SK-N-MC (cell line): ENCODE measurements at places on chromosomes 6 and 20.

DNA sequence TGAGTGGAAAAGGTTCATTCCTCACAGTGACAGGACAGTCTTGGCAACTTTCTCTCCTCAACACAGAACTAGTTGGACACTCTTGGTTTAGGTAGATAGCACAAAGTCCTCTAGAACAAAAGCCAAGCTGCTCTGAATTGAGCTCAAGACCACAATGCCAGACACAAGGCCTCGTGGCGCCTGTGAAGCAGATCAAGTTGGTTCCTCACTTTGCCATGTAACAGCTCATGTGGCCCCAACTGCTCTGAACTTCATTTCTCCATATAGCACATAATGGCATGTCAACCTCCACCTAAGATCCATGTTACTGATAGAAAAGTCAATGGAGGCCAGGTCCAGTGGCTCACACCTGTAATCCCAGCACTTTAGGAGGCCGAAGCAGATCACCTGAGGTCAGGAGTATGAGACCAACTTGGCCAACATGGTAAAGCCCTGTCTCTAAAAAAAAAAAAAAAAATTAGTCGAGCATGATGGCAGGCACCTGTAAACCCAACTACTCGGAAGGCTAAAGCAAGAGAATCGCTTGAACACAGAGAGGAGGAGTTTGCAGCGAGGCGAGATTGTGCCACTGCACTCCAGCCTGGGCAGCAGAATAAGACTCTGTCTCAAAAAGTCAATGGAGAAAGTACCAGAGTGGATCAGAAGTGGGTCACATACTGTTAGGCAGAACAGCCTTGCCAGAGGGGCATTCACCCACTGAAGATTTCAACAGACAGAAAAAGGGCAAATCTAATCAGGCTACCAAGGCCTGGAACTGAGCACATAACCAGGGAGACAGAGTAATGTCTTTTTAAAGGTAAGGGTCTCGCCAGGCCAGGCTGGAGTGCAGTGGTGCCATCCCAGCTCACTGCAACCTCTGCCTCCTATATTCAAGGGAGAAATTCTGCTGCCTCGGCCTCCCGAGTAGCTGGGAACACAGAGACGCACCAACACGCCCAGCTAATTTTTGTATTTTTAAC lies 21.2 kb downstream of the ROMO1 start:
- no peak for DNase-seq

DNA sequence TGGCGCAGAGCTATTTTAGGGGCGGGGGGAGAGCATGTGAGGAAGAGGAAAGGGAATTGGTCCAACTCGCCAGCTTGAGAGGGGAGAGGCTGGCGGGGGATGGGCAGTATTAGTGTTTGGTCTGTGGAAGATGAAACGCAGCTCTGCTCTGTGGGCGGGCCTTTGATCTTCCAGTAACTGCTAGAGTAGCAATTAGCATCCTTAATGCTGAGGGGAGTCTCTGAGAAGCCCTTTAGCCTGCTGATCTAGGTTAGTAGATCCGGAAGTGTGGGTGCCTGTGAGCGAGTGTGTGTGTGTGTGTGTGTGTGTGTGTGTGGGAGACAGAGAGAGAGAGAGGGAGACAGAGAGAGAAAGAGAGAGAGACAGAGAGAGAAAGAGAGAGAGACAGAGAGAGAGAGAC lies 117.2 kb upstream of the BACH2 start:
- DNase-seq = no peak

DNA sequence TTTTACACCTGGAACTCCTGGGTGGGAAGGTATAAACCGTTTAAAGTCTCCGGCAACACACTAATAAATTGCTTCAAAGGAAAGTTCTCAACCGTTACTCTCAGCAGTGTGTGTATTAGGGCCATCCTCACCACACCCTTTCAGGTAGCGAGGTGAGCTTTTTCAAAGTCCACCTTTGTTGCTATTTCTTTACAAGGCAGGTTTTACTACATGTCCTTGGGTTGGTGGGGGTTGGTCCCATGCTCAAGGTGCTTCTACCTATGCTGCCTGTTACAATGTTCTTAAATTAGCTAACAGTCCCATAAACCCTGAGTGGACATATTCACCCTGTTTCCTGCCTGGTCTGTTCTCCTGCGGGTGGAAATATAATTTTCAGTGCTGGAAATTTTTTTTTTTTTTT lies 13.2 kb upstream of the OSER1 start:
- DNase-seq = no peak

GRCh38 chr6:95227351-95227750 lies 350.0 kb upstream of the MANEA start:
- no peak for DNase-seq

- no peak for DNase-seq
Observed at GRCh38 chr20:52896348-52896747, 75.8 kb upstream of the TSHZ2 start.

- no peak for DNase-seq
Observed at GRCh38 chr6:3290149-3290930, 31.6 kb downstream of the PSMG4 start.

GRCh38 chr6:136338486-136338885 lies 48.8 kb upstream of the BCLAF1 start:
- DNase-seq = no peak

DNA sequence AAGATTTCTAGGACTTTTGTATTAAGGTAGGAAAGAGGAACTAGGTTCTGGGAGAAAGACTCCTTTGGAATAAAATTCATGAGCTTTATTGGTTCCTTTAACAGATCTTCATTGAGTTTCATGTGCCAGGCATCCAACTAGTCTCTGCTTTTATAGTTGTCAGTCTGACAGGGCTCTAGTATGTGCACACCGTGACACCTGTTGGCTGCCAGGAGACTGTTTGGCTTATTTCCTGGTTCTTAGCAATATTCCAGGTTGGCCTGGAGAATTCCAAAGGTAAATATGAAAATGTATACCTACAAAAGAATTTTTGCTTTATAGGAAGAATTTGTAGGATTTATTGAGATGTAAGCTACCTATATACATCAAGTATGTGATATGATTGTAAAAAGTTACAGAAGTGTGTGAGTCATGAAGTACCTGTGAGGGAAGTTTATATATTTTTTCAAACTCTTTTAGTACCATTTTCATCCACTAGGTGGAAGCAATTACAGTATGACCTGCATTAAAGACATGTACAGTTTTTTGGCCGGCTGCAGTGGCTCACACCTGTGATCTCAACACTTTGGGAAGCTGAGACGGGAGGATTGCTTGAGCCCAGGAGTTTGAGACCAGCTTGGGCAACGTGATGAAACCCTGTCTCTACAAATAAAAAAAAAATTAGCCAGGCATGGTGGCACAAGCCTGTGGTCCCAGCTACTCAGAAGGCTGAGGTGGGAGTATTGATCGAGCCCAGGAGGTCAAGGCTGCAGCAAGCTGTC lies 35.2 kb downstream of the NDUFAF5 start:
- DNase-seq = peak; percentile 22

DNA sequence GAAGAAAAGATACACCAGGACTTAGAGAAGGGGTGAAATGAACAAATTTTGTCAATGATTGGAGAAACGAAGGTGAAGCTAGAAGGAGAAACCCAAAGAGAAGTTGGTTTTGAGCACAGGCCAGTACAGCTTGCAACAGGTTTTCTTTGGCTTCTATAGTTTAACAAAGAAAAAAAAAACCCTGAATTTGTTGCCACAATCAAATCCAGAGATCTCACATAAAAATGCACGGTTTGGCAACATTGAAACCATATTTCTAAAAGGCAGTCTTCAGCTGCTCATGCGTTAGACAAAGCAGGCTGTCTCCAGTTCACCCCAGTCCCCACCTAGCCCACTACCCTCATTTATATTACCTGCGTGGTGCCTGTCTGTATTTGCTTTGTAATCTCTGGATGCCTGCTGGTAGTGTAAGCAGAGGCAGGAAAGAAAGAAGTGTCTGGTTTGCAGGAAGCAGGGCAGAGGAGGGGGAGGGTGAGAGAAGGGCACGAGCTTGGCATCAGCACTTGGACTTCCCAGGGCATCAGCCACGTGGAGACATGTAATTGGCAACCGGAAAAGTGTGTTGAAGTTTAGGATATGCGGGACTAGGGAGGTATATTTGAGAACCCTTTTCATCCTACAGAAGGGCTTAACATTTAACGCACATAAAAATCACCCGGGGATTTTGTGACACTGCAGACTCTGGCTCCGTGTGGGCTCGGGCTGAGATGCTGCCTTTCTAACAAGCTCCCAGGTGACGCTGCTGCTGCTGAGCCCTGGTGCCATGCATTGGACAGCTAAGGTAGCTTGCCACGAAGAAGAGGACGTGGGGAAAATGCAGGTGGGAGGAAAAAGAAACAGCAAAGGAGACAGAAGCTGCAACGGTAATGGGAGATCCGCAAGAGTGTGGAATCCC lies 14.4 kb downstream of the PFDN4 start:
- DNase-seq = no peak

GRCh38 chr6:118872726-118873125 lies 21.2 kb upstream of the ASF1A start:
- DNase-seq = no peak

DNA sequence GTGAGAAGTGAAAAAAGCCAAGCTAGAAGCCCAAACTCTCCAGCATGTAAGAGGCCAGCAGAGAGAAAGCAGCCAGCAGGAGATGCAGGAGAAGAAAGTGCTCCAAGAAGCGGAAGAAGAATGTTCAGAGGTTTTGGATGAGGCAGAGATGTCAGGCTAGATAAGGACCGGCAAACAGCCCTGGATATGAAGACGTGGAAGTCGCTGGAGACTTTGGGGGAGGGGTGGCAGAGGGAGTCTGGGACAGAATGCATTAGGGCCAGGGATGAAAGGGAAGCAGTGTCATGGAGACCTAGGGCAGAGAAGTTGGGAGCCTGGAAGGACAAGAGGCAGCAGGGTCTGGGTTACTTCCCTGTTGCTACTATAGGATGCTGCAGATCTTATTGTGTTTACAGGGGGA lies 5.3 kb upstream of the SCUBE3 start:
- no peak for DNase-seq

- DNase-seq = no peak
Observed at GRCh38 chr6:116363759-116364158, 7.0 kb upstream of the DSE start.

- DNase-seq = no peak
Observed at GRCh38 chr20:63167918-63168520, 47.9 kb downstream of the YTHDF1 start.

GRCh38 chr6:4806337-4806725 lies 30.1 kb downstream of the CDYL start:
- DNase-seq = no peak

DNA sequence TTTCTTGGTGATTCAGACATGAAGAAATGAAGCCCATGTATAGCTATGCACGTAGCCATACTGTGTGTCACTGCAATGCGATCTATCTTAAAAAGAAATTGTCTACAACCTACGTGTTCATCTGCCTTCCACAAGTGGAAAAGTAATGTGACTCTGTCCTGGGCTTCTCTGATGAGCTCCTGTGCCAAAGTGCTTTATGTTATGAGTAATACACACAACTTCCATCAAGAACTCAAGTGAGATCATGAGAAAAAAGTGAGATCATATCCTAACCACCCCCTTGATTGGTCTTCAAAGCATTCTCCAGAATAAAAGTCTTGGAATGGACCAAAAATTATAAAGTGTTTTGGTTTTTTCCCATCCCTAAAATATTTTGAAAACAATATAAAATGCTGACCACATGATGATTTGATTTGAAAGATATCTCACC lies 114.3 kb downstream of the DST start:
- no peak for DNase-seq

DNA sequence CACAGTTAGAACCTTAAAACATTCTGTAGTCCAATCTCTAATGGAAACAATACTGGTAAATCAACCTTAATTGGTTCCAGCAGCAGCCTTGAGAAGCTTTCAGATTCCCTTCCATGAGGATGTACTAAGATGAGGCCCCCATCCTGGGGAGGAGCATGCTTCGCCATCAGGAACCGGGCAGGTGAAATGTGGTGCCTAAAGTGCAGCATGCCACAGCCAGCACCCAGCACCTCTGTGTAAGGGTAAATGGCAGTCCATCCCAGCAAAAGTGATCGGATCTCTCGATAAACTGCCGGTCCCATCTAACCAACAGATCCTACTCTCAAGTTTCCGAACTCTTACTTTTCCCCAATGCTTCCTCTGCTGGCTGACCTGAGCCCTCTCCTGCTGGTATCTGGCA lies 166.3 kb upstream of the PDE10A start:
- no peak for DNase-seq

GRCh38 chr6:33696548-33697518 lies 14.7 kb downstream of the UQCC2 start:
- DNase-seq = no peak

DNA sequence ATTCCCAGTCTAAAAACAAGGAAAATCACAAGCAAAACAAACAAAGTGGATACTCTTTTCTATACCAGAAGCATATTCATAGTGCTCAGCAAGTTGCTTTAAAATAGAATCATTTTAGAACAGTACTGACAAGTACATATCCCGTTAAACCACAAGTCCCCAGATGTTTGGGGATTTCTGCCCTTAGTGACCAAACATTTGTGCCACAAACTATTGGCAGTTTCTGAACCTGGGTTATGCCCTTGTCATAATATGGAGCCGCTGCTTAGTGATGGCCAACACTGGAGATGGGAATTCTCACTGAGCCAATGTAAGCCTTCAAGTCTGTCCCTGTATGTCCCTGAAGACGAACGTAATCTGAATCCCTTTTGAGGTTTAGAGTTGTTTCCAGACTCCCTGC lies 436.7 kb upstream of the JAG1 start:
- no peak for DNase-seq

DNA sequence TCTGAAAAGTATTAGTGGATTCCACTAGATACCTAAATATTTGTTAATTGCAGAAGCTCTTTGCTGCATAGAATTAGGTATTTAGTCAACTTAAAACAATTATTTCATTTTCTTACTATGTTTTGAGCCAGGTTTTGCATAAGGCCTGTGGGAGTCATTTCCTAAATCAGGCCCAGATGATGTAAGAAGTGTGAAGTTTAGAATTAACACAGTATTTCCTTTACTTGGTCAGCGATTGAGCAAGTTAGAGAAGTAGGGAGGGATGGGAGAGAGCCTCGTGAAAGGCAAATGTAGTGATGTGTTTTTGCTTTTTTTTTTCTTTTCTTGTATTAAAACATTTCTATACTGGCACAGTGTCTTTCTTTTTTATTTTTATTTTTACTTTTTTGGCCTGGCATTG lies 711.1 kb downstream of the HDGFL1 start:
- no peak for DNase-seq

DNA sequence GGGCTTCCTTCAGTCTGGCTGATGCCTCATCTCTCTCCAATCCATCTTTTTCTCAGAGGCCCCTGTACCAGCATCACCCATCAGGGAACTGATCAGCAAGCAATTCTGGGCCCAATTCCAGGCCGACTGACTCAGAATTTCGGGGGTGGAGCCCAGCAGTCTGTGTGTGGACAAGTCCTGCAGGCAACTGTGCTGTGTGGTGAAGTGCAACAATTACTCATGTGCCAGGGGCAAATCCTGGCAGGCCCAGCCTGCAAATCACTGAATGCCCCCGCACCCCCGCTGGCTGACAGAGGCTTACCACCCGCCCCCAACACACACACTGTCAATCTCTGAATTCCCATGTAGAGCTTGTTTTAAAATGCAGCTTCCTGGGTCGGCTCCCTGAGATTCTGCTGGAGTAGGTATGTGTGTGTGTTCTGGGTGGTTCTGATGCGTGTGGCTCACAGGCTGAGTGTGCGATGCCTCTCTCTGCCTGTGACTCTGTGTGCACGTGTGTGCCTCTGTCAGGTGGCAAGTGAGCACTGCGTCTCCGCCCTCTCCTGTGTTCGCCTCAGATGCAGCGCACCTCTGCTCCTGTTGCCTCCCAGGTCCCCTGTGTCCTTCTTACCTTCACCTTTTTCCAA lies 45.4 kb downstream of the SSR1 start:
- no peak for DNase-seq

- no peak for DNase-seq
Observed at GRCh38 chr6:56573624-56574023, 69.1 kb downstream of the DST start.
